ENCODE measurements at places on chromosomes 16 and 17. TPM values are rescaled to one million over a fixed set of nuclear protein-coding genes. Genes with fewer than 3 reads are reported as not detected.

The CCL7 gene
- 0.38 TPM for total RNA-seq

The DNAH9 gene
- total RNA-seq, result not detected

The ALDOC gene
- total RNA-seq, result 19.6 TPM

The BAIAP3 gene
- 3.7 TPM for total RNA-seq

The SPHK1 gene
- 52.5 TPM for total RNA-seq

The MRPS23 gene
- 29.4 TPM for total RNA-seq

The MGAT5B gene
- total RNA-seq, result 0.50 TPM

The EME1 gene
- total RNA-seq, result 2.9 TPM

The SP6 gene
- total RNA-seq, result 0.49 TPM

The TM4SF5 gene
- not detected for total RNA-seq

The CCDC200 gene
- not detected for total RNA-seq

The DHRS11 gene
- 8.9 TPM for total RNA-seq

The KRTAP17-1 gene
- total RNA-seq, result not detected

The KRT36 gene
- total RNA-seq, result 0.16 TPM

The VMO1 gene
- total RNA-seq, result not detected

The FZD2 gene
- total RNA-seq, result 0.16 TPM

The WNK4 gene
- total RNA-seq, result 13.0 TPM

The FBXW10 gene
- not detected for total RNA-seq

The CNGB1 gene
- not detected for total RNA-seq

The SLC6A2 gene
- total RNA-seq, result 0.38 TPM

The CASKIN2 gene
- 25.2 TPM for total RNA-seq

The TAC4 gene
- not detected for total RNA-seq

The RND2 gene
- total RNA-seq, result 0.19 TPM

The IL17C gene
- total RNA-seq, result not detected

The PPY gene
- total RNA-seq, result not detected

The PHAF1 gene
- 22.1 TPM for total RNA-seq

The CEP20 gene
- total RNA-seq, result 17.3 TPM

The GNGT2 gene
- total RNA-seq, result 0.50 TPM

The YPEL3 gene
- total RNA-seq, result 18.4 TPM

The TBC1D3G gene
- not detected for total RNA-seq

The HOXB4 gene
- total RNA-seq, result 2.3 TPM

The NAGS gene
- total RNA-seq, result 2.0 TPM

The UTS2R gene
- total RNA-seq, result not detected

The LPO gene
- not detected for total RNA-seq

The RPUSD1 gene
- 20.8 TPM for total RNA-seq

The C1QTNF8 gene
- total RNA-seq, result not detected

The ABCA3 gene
- 67.6 TPM for total RNA-seq

The RHBDL3 gene
- under 0.01 TPM for total RNA-seq

The DNAJC7 gene
- 88.2 TPM for total RNA-seq

The BICDL2 gene
- total RNA-seq, result not detected

The GP1BA gene
- total RNA-seq, result not detected

The GCGR gene
- not detected for total RNA-seq

The CDRT15L2 gene
- not detected for total RNA-seq
